ENCODE measurements at places on chromosomes 6 and 20. TPM values are rescaled to one million over a fixed set of nuclear protein-coding genes. Genes with fewer than 3 reads are reported as not detected.
A peak's percentile ranks its signal among the peaks of the same experiment; 100 is the strongest.

DNA sequence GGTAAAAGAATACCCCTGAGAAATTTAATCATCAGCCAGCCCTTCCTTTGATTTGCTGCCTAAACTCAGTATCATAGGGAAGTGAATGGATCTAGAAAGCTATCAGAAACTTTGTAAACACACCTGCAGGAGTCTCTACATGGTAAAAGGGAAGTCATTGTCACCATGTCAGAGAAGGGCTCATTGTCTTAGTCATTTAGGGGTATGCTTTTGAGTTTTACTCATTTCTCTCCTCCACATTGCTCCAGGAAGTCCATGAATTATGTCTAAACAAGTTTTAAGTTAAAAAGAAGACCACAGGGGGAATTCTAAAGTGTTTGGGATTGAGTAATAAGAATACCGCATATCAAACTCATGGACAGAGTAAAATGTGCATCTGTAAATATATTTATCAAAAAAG, 2.5 kb downstream of the SLC17A1 start:
- no peak for DNase-seq

- DNase-seq: no peak
These were observed 10.5 kb downstream of the PTCHD4 start for GRCh38 chr6:48100588-48100895.

DNA sequence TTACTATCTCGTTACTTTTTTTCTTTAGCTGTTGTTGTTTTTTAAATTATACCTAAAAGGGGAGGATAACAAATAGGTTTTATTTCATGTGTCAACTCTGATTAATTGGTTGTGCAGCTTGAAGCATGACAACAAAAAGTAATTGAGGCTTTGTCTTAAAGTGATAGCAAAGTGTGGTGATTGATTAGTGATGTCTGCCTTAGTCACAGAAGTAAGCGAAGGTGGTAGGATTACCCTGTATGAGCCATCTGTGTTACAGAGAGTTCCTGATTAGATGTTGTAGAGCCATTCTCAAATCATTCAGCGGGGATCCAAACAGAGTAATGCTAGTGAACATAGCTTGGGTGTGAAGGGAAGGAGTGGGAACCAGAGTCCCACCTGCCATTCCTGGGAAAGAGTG, 14.4 kb upstream of the MRPS10 start:
- DNase-seq: no peak

- no peak for DNase-seq
These were observed 48.2 kb downstream of the ARHGAP18 start for GRCh38 chr6:129661536-129662405.

- no peak for DNase-seq
These were observed 81.0 kb downstream of the NDUFAF5 start for GRCh38 chr20:13865791-13866351.

GRCh38 chr6:137724018-137724403, 143.0 kb upstream of the TNFAIP3 start:
- DNase-seq: no peak

DNA sequence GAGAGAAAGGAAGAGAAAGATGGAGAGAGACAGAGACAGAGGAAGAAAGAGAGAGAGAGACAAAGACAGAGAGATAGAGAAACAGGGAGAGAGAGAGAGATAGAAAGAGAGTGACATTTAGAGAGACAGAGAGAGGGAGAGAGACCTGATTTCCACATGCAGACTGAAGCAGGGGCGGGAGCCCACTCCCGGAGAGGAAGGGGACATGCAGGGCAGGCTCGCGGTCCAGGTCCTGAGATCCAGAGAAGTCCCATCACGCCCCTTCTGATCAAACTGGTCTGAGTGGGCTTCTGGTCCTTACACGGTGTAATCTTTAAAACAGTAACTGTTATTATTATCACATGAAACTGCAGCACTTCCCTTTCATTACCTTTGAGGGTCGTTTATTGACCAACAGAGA, 62.2 kb downstream of the PHACTR3 start:
- no peak for DNase-seq

- peak; percentile 35 for DNase-seq
These were observed 61.2 kb downstream of the GCLC start for GRCh38 chr6:53483423-53484353.

DNA sequence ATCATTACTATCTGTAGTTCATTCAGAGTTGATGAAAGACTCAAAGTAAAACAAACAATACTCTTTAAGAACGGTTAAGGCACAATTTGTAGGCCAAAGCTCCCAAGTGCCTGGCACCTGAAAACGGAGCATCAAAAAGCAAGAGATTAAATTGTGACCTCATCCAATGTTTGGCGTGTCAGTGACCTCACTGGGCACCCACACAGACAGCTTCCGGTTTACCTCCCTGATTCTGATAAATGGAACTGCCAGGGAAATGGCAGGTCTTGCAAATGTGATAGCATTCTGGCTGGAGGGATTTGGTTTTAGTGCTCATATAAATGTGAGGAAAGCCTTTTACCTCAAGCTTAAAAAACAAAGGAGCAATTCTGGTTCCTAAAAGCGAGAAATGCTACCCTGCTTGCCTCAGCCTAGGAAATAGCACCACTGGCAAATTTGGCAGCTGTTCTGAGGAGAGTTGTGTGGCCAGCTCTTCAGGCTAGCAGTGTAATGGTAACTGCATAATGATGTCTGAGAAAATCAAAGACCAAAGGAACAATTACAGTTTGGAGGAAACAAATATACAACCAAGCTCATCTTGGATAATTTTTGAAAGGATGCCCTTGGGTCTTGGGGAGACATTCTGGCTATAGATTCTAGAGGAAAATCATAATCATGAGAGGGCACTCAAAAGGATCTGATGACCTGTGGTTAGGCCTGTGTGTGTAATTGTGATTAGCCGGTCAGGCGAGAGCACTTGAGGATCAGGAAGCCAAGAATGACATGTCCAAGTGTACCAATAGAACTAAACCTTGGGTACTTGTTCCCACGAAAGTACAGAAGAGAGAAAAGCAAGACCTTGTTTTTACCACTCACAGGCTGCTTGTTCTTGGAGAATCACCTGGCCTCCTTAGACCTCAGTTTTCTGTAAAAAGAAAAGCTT, 174.3 kb downstream of the TFAP2B start:
- DNase-seq: no peak

- DNase-seq: no peak
These were observed 2.9 kb upstream of the SSTR4 start for GRCh38 chr20:23032056-23032749.

- no peak for DNase-seq
These were observed 164.0 kb downstream of the MRPL14 start for GRCh38 chr6:43963203-43963602.

DNA sequence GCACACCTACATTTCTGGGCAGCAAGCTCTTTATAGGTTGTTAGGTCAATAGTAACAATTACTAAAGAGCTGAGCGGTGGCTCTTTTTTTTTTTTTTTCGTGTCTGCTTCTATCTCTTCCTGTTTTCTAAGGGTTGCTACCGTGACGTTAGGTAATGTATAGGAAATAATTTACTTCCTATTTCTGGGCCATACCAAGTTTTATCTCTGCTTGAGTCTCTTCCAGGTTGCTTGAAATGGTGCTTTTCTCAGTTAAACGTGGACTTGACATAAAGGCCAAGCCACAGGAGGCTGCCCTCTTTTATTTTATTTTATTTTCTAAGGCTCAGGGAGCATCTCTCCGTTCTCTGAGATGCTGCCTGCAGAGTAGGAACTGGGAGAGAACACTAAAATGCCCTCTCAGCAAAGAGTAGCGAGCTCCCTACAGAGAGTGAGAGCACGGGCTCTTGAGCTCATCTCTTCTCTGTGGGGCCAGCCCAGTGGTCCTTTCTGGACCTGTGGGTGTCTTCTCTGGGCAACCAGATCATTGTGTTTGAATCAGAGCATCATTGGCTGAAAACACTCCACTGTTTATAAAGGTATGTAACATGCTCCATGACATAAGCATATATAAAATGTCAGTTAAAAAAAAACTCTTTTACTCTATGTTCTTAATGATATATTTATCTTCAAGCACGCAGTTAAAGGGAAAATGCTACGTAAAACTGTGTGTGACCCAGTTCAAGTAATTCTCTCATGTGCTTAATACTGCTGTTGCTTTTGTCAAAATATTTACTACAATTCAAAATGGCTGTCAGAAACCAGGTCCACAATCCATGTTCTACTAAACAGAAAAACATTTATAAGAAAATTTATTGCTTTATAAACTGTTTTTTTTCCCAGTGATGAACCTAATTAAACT, at the start of gene ZNF831:
TSS of gene ZNF831 (plus strand) at position 191 of the 900 bp plus-strand sequence. CDS start 27,199 bp downstream, outside the sequence.
- peak; percentile 43 for DNase-seq

GRCh38 chr20:13913572-13913971, 76.8 kb downstream of the SEL1L2 start:
- no peak for DNase-seq

- no peak for DNase-seq
These were observed 221.1 kb upstream of the PREP start for GRCh38 chr6:105624021-105624420.

DNA sequence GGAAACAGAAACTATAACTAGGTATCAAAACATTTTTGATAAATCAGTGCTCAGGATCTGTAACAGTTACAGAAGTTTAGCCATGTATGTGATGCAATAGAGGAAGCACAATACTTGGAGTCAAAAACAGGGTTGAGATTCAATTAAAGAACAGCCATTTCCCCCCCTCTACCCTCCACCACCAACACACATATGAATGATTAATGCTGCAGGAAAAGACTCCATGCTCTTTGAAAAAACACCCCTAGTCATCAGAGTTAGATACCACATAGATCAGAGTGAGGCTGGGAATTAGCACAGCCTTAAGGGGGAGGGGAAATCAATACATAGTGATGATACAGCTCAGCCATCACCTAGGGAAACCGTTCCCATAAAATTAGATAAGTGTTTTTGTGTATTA, 108.9 kb upstream of the EMILIN3 start:
- no peak for DNase-seq

- DNase-seq: no peak
These were observed 1.6 kb downstream of the MAP3K5 start for GRCh38 chr6:136790411-136791295.

- no peak for DNase-seq
These were observed 7.5 kb downstream of the MGME1 start for GRCh38 chr20:17976305-17976704.

- no peak for DNase-seq
These were observed 64.5 kb downstream of the BFSP1 start for GRCh38 chr20:17466641-17467040.

- no peak for DNase-seq
These were observed 189.5 kb upstream of the SLC24A3 start for GRCh38 chr20:19022791-19023448.

- no peak for DNase-seq
These were observed 58.7 kb upstream of the SLC2A12 start for GRCh38 chr6:134111062-134111677.

GRCh38 chr6:52925042-52925441, 15.5 kb upstream of the GSTA3 start:
- no peak for DNase-seq

DNA sequence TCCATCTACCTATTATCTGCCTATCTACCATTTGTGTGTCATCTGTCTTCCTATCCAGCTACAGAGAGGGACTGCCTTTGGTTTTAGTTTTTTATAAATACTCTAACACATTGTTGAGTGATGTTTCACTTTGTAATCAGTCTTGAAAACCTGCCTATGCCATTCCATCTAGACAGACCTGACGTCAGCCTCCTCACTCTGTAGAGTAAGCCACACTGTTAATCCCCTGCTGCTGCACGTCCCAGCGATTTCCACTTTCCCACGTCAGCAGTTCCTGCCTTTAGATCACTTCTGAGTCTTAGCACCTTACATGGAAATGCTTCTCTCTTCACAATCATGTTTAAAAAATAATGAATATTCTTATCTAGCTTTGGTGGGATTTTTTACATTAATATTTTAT, 54.8 kb downstream of the PLG start:
- DNase-seq: no peak

- no peak for DNase-seq
These were observed 20.9 kb downstream of the L3MBTL1 start for GRCh38 chr20:43528258-43528875.

- no peak for DNase-seq
These were observed 200.9 kb downstream of the NFATC2 start for GRCh38 chr20:51341581-51341980.

DLL1 gene
- not detected for total RNA-seq

CST7 gene
- total RNA-seq: 115 TPM

PRKN gene
- total RNA-seq: 0.51 TPM

FRMD1 gene
- total RNA-seq: not detected

TREML2 gene
- total RNA-seq: 3.7 TPM

ZNF391 gene
- total RNA-seq: 0.82 TPM

SLC12A5 gene
- 0.73 TPM for total RNA-seq

Measured in activated T-helper 2 cell treated with anti-CD3 and anti-CD28 coated beads, Interferon-gamma antibody, Interleukin-2, Interleukin-4, amounts not matched to agents 10 μg/mL and 5 μg/mL and 100 μg/mL, durations not matched to agents 14 hours and 24 hours and 36 hours (primary cell).